ENCODE measurements at places on chromosomes 6 and 20.

DNA sequence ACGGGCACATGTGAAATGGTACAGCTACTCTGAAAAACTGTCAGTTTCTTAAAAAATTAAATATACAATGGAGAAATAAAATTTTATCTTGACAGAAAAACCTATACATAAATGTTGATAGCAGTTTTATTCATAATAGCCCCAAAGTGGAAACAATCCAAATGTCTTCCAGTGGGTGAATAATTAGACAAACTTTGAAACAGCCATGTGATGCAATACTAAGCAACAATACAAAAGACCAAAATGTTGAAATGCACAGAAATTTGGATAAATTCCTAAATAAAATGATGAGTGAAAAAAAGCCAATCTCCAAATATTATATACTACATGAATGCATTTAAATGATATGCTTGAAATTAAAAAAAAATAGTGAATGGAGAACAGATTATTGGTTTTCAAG, 523.1 kb downstream of the HTR1B start:
- H3K4me1 ChIP-seq, result no peaks in the 10 kb centered on the region
- H3K27me3 ChIP-seq, result no peaks in the 10 kb centered on the region
- no peak overlapping the region for H3K4me3 ChIP-seq
- H3K27ac ChIP-seq, result no peak overlapping the region
- no peak for DNase-seq

DNA sequence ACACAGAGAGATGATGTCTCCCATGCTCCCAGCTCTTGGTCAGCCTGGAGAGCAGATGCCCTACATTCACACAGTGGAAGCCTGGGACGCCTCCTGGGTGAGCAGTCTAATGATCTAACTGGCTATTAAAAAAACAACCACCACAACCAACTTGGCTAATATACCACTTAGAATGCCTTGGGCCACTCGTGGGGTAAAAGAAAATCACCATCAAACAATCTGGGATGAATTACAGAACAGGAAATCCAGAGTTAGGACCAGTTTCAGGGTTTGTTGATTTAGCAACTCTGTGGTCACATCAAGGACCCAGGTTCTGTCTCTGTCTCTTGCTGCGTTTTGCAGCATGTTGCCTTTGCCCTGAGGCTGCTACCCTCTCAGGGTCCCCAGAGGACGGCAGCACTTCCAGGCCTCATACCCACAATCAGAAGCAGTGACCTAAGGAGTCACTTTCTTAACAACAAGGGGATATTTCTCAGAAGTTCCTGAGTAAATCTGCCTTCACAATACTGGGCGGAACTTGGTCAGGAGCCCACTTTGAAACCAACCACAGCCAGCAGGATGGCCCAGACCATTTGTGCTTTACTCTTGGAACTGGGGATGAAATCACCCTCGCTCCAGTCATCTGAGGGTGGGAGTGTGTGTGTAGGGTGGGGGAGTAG, 118.7 kb downstream of the CLIC5 start:
- DNase-seq, result no peak
- no peaks in the 10 kb centered on the region for H3K4me1 ChIP-seq
- no peak overlapping the region for H3K4me3 ChIP-seq
- no peaks in the 10 kb centered on the region for H3K36me3 ChIP-seq
- H3K27ac ChIP-seq, result no peak overlapping the region
- H3K27me3 ChIP-seq, result no peaks in the 10 kb centered on the region

DNA sequence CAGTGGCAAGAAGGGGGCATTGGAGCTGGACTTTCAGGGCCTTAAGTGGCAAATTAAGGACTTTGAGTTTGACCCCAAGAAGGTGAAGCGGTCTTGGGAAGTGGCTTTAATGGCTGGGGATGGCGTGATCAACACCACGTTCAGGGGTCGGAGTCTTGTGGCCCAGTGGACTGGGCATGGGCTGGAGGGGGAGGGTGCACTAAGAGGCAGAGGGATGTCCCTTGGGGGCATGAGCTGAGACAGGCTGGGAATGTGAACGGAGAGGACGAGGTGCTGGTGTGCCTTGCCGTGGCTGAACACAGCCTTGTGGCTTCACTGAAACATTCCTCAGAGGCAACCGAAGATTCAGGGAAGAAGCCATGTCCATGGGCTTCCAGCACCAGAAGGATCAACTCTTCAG, 227.0 kb downstream of the SYNDIG1 start:
- H3K4me1 ChIP-seq, result peaks cover 22% of the 10 kb centered on the region
- no peak for DNase-seq
- H3K27ac ChIP-seq, result no peak overlapping the region
- no peaks in the 10 kb centered on the region for H3K36me3 ChIP-seq

GRCh38 chr6:152976749-152977148, 6.1 kb downstream of the FBXO5 start:
- no peaks in the 10 kb centered on the region for H3K4me1 ChIP-seq
- H3K4me3 ChIP-seq, result no peak overlapping the region
- peaks cover 14% of the 10 kb centered on the region for H3K36me3 ChIP-seq
- H3K27ac ChIP-seq, result no peak overlapping the region

GRCh38 chr6:26743941-26744699, 84.6 kb upstream of the ZNF322 start:
- no peak overlapping the region for H3K27ac ChIP-seq
- DNase-seq, result no peak
- no peaks in the 10 kb centered on the region for H3K36me3 ChIP-seq
- H3K4me1 ChIP-seq, result no peaks in the 10 kb centered on the region
- no peak overlapping the region for H3K4me3 ChIP-seq

DNA sequence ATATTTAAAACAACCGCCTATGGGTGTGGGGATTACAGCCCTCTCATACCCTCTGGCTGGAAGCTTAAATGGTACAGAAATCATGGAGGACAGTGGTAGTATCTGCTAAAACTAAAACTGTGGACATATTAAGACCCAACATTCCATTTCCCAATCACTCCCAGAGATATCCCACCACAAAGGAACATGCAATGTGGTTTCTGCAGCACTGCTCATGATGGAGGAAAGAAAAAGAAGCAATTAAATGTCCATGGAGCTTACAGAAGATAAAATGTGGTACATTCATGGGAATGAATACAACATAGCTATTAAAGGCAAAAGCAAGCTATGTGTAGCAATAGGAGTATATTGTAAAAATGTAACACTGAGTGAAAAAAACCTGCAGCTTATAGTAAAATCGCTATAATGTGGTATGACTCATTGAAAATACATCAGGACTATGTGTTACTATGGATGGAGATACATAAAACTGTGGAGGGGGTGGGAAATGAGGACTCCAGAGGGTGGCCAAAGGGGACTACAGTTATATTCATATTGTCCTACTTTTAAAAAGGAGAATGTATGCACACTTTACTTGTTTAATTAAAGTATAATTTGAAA, 22.9 kb upstream of the NNAT start:
- no peak overlapping the region for H3K4me3 ChIP-seq
- no peak for DNase-seq
- H3K27me3 ChIP-seq, result no peaks in the 10 kb centered on the region

DNA sequence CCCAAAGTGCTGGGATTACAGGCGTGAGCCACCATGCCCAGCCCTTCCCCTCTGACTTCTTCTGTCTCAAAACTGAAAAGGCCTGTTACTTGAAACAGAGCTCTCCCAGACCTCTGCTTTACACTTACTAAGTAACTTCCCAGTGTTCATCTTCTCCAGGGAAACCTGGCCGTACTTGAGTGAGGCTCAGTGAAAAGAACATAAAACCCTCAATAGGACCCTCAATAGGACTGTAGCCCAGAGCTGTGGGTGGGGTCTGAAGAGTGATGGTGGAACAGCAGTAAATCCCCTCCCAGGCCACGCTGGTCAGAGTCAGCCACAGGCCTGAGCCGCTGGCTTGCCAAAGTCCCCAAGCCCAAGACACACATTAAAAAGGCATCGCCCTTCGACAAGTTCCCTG, 145.4 kb downstream of the NFATC2 start:
- H3K4me1 ChIP-seq, result peaks cover 11% of the 10 kb centered on the region
- H3K27me3 ChIP-seq, result no peaks in the 10 kb centered on the region
- no peak overlapping the region for H3K4me3 ChIP-seq

- H3K4me1 ChIP-seq, result peaks cover 37% of the 10 kb centered on the region
- H3K36me3 ChIP-seq, result no peaks in the 10 kb centered on the region
- H3K4me3 ChIP-seq, result no peak overlapping the region
- DNase-seq, result no peak
- no peak overlapping the region for H3K27ac ChIP-seq
- H3K27me3 ChIP-seq, result no peaks in the 10 kb centered on the region
Observed at GRCh38 chr6:145844933-145845540, 30.4 kb upstream of the FBXO30 start.

DNA sequence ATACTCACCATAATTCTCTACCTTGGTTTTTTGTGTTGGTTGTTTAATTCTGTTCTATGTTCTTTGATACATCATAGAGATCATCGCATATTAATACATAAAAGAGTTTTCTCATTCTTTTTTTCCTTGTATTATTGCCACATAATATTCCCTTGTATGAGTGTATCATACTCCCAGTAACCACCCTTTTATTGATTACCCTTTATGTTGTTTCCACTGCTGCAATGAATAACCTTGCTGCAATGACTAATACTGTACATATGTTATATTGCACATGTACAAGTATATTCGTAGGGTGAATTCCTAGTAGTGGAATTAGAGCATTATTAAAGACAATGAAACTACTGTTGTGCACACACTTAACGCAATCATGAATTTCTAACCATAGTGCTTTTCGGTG, 9.1 kb upstream of the SF3B5 start:
- H3K4me1 ChIP-seq, result no peaks in the 10 kb centered on the region
- H3K27ac ChIP-seq, result no peak overlapping the region
- H3K27me3 ChIP-seq, result no peaks in the 10 kb centered on the region
- H3K36me3 ChIP-seq, result no peaks in the 10 kb centered on the region
- DNase-seq, result no peak

DNA sequence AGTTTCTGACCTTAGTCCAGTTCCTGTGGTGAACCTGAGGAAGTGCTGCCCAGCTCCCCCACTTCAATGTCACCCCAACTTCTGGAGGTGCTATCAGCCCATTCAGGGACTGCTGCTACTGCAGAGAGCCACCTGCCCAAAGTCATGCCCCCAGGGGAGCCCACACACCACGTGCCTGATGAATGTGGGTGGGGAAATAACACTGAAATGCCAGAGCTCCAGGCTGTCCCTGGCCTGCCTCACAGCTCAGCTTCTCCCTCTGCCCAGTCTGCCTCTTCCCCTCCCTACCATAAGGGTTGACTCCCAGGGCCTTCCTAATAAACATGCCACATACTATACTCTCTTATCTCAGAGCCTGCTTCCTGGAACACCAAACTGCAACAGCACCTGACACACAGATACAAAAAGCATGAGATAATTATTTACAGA, 276.4 kb upstream of the MOCS1 start:
- no peak for DNase-seq
- H3K36me3 ChIP-seq, result no peaks in the 10 kb centered on the region
- no peaks in the 10 kb centered on the region for H3K27me3 ChIP-seq
- no peak overlapping the region for H3K4me3 ChIP-seq
- H3K4me1 ChIP-seq, result no peaks in the 10 kb centered on the region

- no peaks in the 10 kb centered on the region for H3K4me1 ChIP-seq
- no peak overlapping the region for H3K4me3 ChIP-seq
- H3K27me3 ChIP-seq, result no peaks in the 10 kb centered on the region
- H3K36me3 ChIP-seq, result no peaks in the 10 kb centered on the region
- no peak overlapping the region for H3K27ac ChIP-seq
Observed at GRCh38 chr6:170139531-170139930, 151.3 kb downstream of the DLL1 start.

- no peak overlapping the region for H3K27ac ChIP-seq
- no peaks in the 10 kb centered on the region for H3K27me3 ChIP-seq
- no peaks in the 10 kb centered on the region for H3K36me3 ChIP-seq
Observed at GRCh38 chr20:61663521-61664425, 401.9 kb downstream of the TAF4 start.

DNA sequence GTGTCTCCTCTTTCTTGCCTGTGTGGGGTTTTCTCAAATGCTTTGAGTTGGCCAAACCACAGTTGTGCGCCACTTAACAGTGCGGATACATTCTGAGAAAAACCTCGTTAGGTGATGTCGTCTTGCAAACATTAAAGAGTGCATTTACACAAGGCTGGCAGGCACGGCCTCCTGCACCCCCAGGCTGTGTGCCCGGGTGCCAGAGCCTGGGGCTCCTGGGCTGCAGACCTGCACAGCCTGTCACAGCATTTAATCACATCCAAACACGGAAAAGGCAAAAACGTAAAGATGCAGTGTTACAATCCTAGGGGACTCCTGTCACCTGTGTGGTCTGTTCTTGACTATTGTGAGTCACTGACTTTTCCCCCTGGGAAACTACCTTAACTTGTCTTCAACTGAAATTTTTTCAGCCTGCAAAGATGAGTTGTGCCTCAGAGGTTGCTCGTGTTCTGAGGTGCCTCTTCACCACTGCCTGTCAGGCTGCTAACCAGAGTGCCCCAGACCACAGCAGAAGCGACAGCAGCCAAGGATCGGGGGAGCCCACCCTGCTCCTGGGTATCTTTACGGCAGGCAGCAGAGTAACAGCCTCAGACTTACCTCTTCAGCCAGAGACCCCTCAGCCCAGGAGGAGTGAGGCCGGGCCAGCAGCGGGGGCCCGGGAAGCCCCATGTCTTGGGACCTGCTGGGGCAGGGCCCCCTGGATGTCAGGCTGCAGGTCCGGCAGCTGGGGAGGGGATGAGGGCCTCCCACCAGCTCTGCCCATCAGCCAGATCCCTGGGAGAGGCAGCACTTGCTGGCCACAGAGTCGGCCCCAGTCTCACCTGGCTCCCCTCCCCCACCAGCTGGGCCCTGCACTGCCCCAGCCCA, 683 bp upstream of the C20orf204 start:
- H3K36me3 ChIP-seq, result peaks cover 20% of the 10 kb centered on the region
- H3K27me3 ChIP-seq, result no peaks in the 10 kb centered on the region
- H3K4me3 ChIP-seq, result no peak overlapping the region
- H3K27ac ChIP-seq, result no peak overlapping the region
- peaks cover 9% of the 10 kb centered on the region for H3K4me1 ChIP-seq
- no peak for DNase-seq

DNA sequence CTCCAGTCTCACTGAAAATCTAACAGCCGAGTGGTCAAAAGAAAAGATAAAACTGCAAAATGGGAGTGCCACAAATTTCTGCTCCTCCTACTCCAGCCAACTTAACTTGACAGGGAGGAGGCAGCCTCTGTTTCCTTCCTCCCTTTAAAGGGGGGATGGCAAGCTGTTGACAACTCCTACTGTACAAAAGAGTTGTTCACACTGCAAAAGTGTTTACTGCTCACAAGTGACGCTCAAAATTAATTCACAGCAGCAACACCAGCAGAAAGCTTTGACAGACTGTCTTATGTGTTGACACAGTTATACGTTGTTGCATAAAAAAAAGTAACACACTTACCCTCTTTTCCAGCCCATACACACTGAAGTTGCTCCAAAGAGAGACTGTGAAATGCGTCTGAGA, 169.8 kb downstream of the BACH2 start:
- no peaks in the 10 kb centered on the region for H3K27me3 ChIP-seq
- H3K4me3 ChIP-seq, result no peak overlapping the region
- peaks cover 34% of the 10 kb centered on the region for H3K4me1 ChIP-seq
- H3K27ac ChIP-seq, result no peak overlapping the region

DNA sequence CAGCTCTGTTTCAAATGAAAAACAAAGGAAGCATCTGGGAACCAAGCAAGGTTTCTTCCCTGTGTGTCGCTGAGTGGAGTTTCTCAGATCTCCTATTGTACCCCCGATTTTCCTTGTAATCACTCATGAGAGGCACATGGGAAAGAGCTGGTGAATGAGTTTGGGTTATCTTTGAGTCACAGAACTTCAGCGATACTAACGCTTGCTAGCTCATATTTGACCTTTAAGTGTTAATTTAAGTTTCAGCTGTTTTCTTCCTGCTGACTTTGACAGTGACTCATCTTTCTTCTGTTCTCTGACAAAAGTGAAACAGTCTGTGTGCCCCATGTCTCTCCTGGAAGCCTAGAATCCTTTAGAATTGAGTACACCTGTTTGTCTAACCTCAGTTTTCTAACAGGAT, 261.1 kb upstream of the RGS17 start:
- no peak for DNase-seq
- H3K27ac ChIP-seq, result no peak overlapping the region
- H3K27me3 ChIP-seq, result no peaks in the 10 kb centered on the region
- no peaks in the 10 kb centered on the region for H3K36me3 ChIP-seq
